GM18507 (cell line): ENCODE measurements at places on chromosomes 11 and 22.

GRCh38 chr11:133343951-133344350, 188.3 kb downstream of the OPCML start:
- no peak for DNase-seq

GRCh38 chr11:908273-908672, 2.3 kb downstream of the CHID1 start:
- no peak for DNase-seq

GRCh38 chr11:76329983-76330382, 50.9 kb downstream of the THAP12 start:
- no peak for DNase-seq

DNA sequence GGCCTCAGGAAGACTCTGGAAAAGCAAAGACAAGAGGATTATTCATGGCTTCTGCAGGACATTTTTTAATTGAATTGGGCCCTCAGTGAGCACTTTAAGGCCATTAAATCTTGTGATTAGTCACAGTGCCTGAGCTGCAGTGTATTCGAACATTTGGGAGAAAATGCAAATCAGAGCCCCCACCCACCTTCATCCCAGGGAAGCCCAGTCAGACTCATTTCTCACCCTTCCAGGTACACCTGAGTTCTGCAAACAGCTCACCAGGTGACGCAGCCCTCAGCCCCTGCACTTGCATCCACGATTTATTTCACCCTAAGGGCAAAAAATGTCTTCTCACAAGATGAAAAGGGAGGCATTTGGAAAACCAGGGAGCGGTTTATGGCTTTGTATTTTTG, 128.7 kb downstream of the MPPED1 start:
- DNase-seq: no peak

DNA sequence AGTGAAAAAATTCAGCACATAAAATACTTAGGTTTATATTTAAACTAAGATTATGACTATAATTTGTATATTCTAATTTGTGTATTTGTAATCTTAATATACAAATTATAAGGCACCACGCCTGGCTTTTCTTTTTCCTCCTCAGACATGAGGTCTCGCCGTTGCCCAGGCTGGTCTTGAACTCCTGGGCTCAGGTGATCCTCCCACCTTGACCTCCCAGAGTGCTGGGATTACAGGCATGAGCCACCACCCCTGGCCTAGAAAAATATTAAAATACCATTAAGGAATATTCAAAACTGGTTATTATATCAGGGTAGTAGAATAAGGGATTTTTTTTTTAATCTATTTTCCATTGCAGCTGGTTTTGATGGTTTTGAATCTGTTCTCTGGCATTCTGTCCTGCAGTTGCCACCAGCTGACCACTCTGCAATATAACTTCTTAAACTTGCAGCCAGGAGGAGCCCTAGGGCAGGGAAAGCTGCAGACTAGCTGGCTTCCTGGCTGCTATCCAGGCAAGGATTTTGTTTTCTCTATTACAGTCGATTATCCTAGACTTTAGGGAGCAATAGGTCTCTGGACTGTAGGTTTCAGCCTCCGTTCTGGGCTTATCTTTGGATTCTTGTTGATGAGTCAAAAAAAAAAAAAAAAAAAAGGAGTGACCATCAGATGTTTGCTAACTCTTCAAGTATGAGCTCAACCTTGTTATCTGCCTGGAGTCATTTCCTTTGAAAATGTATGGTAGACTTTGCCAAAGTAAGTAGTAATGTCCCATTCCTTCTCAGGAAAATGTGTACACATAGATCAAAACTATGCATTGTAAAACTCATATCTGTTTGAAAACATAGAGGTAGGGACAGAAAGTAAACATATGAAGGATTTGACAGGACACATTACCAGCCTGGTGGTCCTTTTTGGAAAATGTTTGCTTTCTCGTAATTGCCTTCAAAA, 13.2 kb downstream of the POLA2 start:
- DNase-seq: no peak

DNA sequence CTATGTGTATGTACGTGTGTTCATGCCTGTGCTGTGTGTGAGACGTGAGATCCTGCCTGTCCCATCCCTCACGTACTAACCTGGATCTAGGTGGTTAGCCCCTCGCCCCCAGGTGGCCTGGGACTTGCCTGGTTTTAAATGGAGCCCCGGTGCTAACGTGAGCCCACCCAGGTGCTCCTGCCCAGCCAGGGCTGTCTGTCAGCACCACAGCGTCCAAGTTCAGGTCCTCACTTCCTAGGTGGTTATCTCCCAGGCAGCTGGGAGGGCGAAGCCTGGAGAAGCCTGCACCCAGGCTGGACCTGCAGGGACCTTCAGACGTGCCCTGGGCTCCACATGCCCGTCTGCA, 86.0 kb downstream of the KCNQ1 start:
- no peak for DNase-seq

GRCh38 chr22:45284705-45285262, at the start of gene UPK3A:
Gene UPK3A (plus strand): TSS chr22:45284949. CDS start chr22:45285014, 65 bp downstream.
- no peak for DNase-seq
